Endodermal cell (in vitro differentiated cells): ENCODE measurements at places on chromosomes 11 and 22.

GRCh38 chr11:32105871-32106560 lies 15.1 kb downstream of the RCN1 start:
- DNase-seq: no peak

DNA sequence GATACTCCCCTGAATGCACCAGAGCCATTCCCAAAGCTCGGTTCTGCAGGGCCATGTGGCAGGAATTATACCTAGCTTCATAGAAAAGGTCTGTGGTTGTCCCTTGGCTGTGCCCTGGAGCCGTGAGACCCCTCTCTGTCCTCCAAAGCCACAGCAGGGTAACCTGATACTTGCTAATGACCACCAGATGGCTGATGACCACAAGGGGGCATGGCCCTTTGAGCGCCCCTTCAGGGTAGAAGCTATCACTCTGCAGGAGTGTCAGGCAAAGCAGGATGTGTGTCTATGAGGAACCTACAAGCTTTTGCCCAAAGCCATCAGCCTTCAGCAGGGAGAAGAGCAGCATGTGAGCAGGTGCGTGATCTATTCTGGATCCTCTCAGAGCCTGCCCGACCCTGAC lies 95.3 kb downstream of the NTM start:
- peak; percentile 93 for DNase-seq

DNA sequence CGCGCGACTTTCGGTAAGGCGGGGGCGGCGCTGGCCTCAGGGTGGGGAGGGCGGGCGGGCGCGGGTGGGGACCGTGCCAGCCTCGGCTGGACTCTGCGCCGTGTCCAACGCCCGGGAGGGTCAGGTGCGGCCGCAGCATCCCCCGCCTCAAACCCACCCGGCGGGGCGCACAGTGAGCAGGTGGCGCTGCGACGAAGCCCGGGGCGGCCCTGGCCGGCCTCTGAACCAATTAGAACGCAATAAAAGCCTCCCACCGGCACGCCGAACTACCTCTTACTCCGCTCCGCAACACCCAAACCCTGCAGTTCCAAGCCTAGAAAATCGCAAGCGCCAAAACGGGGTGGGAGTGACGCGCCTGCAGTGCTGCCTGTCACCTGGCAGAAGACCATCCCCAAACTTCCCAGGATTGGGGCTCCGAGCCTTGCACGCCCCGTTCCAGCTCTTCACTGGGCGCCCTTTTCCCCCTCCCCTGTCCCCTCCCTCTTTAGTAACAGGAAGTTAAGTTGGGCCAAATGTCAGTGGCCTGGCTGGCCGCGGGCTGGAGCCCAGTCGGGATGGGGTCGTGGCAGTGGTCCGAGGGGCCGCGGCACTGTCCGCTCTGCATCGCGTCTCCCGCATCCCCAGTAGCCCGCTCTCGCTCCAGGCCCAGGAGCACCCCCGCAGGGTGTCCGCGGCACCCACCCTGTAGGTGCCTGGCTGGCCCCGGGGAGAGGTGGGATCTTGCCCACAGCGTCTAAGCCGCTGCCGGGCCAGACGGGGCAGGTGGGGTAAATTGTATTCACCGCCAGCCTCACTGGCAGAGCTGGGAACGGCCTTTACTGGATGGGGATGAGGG lies 541 bp downstream of the MICAL2 start:
- peak; percentile 81 for DNase-seq

- DNase-seq: no peak
Observed at GRCh38 chr11:131498631-131499160, 128.3 kb downstream of the NTM start.

GRCh38 chr22:26536056-26536761 lies 23.9 kb upstream of the TFIP11 start:
- no peak for DNase-seq

DNA sequence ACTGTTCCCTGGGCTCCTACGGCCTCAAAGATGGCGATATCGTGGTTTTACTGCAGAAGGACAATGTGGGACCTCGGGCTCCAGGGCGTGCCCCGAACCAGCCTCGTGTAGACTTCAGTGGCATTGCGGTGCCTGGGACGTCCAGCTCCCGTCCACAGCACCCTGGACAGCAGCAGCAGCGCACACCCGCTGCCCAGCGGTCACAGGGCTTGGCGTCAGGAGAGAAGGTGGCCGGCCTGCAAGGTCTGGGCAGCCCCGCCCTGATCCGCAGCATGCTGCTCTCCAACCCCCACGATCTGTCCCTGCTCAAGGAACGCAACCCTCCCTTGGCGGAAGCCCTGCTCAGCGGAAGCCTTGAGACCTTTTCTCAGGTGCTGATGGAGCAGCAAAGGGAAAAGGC lies 555 bp downstream of the DDI1 start:
- no peak for DNase-seq

DNA sequence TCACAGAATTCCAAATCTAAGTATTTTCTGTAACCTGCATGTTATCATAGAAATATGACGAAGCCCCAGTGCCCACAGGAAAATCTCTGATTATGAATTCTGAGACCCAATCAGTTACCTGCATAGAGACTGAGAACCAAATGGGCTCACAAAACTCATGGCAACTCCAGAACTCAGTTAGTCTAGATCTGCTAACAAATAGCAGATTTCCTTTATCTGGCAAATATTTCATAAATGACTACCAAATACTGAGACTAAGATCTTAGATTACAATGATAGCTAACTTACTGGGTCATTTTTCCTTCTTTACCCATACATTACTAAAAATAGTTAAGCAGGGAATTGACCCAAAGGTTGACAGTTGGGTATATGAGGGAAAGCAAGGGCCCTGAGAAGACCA lies 228.1 kb upstream of the FAT3 start:
- DNase-seq: no peak

GRCh38 chr11:26134053-26134452 lies 197.9 kb upstream of the ANO3 start:
- no peak for DNase-seq

DNA sequence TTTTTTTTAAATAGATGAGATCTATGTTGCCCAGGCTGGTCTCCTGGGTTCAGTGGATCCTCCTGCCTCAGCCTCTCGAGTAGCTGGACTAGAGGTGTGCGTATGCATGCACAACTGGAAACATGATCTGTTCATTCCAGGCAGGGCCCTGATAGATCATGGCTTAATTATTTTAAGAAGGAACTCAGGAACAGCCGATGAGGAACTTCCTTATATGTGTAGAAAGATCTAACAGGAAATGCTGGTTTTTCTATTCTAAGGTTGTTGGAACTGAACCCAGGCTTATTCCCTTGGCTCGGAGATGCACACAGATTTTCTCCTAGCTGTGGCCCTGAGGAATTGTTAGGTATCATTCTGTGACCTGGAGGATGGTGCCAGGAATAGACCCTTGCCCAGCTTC lies 32.4 kb downstream of the SPECC1L start:
- DNase-seq: no peak

- DNase-seq: no peak
Observed at GRCh38 chr11:74630043-74630442, 37.7 kb downstream of the POLD3 start.

DNA sequence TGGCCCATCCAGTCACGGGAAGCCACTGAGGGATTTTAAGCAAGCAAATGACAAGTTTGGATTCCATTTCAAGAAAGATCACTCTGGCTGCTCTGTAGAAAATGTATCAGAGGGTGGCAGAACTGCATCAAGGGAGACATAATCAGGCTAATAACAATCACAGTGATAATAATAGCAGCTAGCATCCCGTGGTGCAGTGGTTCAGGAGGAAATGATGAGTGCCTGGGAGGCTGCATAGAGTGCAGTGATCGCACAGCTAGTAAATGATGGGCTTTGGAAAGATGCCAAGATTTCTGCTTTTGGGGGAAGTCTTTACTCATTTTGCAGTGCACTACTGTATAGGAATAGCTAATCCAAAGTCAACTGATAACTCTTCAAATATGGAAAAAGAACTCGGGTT lies 35.8 kb downstream of the TNRC6B start:
- DNase-seq: no peak

GRCh38 chr11:12914400-12914912 lies 94.7 kb upstream of the RASSF10 start:
- DNase-seq: peak; percentile 96

DNA sequence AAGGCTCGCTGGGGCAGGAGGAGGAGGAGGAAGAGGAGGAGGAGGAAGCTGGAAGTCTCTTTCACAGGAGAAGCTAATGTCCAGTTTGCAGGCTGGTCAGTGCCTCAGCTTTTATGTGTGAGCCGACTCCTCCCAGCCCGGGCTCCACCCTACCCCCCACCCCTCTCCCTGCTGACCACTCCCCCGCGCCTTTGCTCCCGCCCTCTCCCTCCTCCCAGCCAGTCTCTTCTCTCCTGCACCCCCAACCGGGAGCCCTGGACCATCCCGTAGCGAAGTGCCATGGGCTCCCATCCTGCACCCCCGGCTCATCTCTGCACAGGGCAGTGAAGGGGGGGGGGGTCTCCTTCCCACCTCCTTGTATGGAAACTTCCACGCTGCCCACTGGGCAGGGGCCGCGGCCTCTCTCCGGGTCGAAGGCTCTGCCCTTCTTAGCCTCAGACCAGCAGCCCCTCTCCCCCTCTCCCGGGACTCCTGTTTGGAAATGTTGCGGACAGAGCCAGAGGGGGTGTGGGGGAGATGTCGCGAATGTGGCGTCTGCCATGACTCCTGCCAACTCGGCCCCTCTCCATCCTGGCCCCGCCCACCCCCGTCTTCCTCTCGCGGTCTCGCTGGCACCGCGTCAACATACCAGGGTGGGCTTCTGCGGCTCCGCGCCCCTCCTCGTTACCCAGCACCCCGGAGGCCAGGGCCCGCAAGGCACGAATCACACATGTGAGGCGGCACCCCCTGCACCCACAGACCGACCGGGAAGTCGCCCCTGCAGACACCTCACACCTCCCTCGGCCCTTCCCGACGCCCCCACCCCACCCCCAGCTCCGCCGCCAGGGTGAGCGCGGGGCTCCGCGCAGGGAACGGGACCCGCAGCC lies 1.8 kb downstream of the IGF2 start:
- peak; percentile 92 for DNase-seq

DNA sequence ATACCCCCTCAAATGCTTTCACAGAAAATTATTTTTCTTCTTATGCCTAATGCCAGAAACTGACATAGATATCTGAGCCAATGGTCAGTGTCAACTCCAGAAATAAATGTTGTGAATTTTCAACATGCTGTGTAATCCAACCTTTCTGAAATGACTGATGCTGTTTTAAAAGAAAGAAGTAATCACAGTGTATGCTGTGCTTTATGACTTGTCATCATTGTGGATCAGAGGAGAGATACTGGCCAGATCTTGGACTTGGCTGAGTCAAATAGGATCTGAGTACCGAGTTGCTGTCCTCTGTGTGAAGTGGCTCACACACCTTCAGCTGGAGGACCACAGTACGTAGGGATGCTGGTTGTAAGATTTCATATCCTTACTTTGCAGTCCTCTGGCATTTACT lies 89.9 kb upstream of the ARHGAP20 start:
- DNase-seq: no peak

DNA sequence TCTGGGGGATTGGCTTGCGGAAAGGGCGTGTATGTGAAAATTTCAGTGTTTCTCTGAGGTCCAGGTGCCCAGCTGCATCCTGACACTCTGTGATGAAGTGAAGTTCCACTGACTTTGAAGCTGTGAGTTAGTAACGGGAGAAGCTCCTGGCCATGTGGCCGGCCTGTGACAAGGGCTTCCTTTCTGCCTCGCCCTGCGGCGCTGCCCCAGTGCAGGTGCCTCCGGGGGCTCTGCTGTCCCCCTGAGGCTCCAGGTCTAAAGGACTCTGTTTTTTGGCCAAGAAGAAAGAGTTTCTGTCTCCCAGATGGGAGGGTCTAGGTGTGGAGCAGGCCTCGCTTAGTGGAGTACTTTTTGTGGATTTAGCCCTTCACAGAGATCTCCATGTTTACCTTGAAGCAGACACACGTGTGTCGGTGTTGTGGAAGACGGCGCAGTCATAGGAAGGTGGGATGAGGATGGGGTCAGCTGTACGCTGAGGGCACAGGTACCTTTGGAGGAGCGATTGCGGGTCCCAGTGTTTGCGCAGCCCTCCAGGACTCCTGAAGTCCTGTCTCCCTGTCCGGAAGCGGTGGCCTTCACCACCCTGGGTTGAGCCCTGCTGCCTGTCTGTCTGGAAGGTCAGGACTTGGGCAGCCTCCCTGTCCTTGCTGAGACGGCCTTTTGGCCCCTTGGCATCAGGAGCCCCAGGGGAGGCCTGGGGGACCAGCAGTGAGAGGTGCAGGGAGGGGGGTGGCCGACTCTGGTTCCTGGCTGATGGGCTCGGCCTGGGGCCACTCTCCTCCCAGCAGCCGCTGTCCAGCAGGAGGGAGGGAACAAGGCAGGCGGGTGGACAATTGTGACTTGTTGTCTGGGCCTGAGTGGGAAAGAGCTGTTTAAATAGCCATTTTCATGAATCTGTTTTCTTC lies 1249.3 kb downstream of the BRD1 start:
- no peak for DNase-seq

- no peak for DNase-seq
Observed at GRCh38 chr22:49598338-49598737, 229.3 kb downstream of the BRD1 start.

GRCh38 chr22:22999523-22999922 lies 70.8 kb upstream of the GNAZ start:
- no peak for DNase-seq

GRCh38 chr11:127651888-127652221 lies 651.3 kb upstream of the KIRREL3 start:
- DNase-seq: no peak

DNA sequence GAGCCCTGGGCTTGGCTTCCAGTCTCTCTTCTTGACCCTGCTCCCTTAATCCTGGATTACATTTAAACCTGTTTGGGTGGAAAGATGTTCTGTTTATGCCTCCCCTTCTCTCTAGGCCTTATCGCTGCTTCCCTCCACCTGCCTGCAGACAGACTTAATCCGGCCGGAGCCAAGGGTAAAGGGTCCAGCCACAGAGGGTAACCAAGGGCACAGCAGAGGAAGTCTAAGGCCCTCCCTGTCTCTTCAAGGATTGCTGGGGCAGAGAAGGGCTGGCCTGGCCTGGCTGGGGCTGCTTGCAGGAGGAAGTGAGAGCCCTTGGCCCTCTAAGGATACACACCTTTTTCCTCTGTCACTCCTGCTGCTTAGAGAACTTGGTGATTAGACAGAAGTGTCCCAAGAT lies 2.1 kb downstream of the GAL3ST3 start:
- DNase-seq: no peak

GRCh38 chr22:29811377-29811776 lies 26.7 kb downstream of the ASCC2 start:
- no peak for DNase-seq

DNA sequence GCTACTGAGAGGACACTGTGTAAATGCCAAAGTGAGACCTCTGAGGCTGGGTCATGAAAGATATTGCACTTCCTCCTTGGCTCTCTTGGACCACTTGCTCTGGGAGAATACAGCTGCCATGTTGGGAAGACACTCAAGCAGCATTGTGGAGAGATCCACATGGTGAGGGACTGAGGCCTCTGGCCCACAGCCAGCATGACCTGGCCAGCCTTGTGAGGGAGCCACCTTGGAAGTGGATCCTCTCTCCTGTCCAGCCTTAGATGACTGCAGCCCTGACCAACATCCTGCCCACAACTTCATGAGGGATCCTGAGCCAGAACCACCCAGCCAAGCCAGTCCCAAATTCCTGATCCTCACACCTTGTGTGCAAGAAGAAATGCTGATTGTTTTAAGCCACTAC lies 30.4 kb downstream of the MB start:
- DNase-seq: no peak

GRCh38 chr11:83156996-83157593 lies at the start of gene PCF11:
TSS of gene PCF11 (plus strand) at chr11:83157131. CDS start at chr11:83157440, 309 bp downstream.
- DNase-seq: no peak
